ENCODE measurements at places on chromosomes 12 and 14.

GRCh38 chr12:46126050-46126727, 135.8 kb upstream of the SCAF11 start:
- DNase-seq: no peak

GRCh38 chr14:69708049-69708448, 58.9 kb upstream of the SRSF5 start:
- DNase-seq: no peak

- no peak for DNase-seq
These were observed 18.1 kb downstream of the CDKN1B start for GRCh38 chr12:12735301-12735700.

GRCh38 chr12:122096591-122097149, 18.1 kb downstream of the MLXIP start:
- DNase-seq: no peak

DNA sequence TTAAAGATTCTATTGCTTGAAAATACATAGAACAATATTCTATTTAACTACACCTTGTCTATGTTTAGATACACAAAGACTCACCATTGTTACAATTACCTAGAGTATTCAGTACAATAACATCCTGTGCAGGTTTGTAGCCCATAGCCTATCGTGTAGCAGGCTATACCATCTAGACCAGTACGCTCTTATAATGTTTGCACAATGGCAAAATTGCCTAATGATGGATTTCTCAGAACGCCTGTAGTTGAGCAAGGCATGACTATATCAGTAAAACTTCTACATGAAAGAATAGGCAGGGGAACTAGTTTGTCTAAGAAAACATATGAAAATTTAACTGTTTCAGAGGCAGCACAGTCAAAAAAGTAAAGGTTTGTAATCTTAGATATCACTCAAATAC, 375.9 kb downstream of the DAD1 start:
- no peak for DNase-seq

DNA sequence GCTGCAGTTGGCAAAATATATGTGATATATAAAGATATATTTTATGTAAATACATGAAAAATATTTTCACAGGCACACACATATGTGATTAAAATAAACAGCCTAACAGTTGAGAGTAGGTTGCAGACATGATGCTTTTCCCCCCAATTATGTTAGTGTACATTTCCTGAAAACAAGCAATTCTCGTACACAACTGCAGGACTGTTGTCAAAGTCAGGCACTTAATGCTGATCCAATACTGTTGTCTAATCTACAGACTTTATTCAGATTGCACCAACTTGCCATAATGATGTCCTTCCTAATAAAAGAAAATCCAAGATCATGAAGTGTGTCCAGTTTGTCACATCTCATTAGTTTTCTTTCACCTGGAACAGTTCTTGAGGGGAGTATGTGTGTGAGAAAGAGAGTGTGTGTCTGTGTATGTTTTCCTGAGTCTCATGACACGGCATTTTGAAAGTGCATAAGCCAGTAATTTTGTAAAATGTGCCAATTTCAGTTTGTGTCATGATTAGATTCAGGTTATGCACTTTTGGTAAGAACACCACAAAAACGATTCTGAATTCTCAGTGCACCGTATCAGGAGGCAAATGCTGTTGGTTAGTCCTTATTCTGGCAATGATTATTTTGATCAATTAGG, 16.5 kb upstream of the SEL1L start:
- no peak for DNase-seq

DNA sequence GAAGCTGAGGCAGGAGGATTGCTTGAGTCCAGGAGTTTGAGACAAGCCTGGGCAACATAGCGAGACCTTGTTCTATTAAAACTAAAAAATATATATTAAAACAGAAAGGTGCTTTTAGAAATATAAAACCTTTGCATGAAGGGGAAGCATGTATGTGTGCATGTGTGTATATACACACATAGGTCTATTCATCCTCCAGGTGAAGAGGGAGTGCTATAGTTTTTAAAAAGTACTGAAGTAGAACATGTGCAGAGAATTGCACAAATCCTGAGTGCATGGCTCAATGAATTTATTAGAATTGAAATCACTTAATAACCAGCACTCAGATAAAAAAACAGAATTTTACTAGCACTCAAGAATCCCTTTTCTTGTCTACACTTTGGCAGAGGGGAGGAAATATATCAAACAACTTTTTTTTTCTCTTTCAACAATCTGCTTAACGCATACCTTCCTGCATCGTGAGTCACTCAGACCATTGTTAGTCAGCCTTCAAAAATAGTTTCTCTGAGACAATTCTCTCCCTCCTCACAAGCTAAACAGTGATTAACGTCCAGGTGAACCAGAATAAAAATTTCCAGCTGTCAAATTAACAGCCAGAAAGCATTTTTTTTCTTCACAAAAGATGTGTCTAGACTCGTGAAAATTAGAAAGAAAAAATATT, 17.7 kb upstream of the NEDD1 start:
- no peak for DNase-seq
